ENCODE measurements at places on chromosomes 1 and 21. TPM values are rescaled to one million over a fixed set of nuclear protein-coding genes. Genes with fewer than 3 reads are reported as not detected.

The ARHGEF10L gene
- 15.1 TPM for total RNA-seq

The CHIA gene
- not detected for total RNA-seq

The RHD gene
- not detected for total RNA-seq

The ANGPTL3 gene
- not detected for total RNA-seq

The PCBP3 gene
- 1.6 TPM for total RNA-seq

The FAM163A gene
- under 0.01 TPM for total RNA-seq

The TCHH gene
- total RNA-seq: under 0.01 TPM

The NHLH1 gene
- total RNA-seq: under 0.01 TPM

The BSDC1 gene
- total RNA-seq: 56.3 TPM

The MMP23B gene
- 9.8 TPM for total RNA-seq

The HHAT gene
- 3.3 TPM for total RNA-seq
